ENCODE measurements at places on chromosomes 5 and 9.

- no peak for DNase-seq
These were observed 363.8 kb downstream of the LRRC70 start for GRCh38 chr5:62942384-62942783.

DNA sequence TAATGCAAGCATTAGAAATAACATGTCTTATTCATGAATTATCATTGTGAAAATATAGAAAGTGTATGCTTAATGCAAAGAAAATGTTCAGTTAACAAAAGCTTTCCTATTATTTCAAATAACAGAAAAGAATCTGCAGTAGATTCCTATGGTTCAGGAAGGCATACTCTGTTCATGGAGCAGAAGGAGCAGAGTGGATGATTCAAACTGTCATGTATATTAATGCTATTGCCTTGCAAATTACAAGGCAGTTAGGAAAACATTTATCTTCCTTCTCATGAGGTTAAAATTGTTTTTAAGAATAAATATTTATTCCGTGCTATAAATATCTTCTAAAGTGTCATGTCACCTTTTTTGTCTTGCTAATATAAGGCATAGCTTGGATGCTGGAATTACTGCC lies 47.5 kb downstream of the PCSK1 start:
- no peak for DNase-seq

GRCh38 chr9:11269036-11269435 lies 656.2 kb upstream of the PTPRD start:
- no peak for DNase-seq

DNA sequence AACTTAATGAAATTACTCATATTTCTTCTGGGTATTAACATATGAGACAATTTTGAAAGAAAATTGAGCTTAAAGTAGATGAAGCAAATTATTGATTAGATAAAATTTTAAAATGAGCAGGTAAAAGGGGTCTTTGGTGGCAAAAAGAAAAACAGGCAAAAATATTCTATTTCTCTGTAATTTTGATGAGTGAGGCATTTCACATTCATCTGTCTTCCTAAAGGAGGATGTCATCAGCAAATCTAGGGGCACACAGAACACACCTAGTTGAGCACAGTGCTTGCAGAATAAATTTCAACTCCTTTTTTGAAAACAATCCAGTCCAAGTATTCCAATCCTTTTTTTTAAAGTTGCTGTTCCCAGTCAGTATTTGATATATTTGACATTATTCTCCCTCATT lies 16.2 kb downstream of the ZNF189 start:
- DNase-seq: no peak

DNA sequence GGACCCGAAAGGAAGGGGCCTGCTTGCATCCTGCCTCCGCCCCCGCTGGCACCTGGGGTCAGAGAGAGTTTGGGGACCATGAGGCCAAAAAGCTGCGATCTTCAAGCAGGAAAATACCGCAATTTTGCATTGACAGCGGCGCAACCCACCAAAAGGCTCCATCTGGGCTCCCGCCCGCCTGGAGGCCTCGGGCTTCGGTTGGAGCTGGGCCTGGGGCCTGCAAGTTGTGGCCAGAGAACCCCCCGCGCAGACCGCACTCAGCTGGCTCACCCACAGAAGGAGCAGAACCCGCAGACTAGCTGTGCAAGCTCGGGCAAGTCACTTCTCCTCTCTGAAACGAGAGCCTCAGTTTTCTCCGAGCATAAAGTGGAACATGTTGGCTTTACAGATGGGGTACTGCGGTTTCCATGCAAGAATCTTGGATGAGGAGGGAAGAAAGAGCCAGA lies 1.3 kb downstream of the NR5A1 start:
- DNase-seq: no peak

- DNase-seq: no peak
These were observed 73.2 kb upstream of the STXBP1 start for GRCh38 chr9:127538849-127539258.

DNA sequence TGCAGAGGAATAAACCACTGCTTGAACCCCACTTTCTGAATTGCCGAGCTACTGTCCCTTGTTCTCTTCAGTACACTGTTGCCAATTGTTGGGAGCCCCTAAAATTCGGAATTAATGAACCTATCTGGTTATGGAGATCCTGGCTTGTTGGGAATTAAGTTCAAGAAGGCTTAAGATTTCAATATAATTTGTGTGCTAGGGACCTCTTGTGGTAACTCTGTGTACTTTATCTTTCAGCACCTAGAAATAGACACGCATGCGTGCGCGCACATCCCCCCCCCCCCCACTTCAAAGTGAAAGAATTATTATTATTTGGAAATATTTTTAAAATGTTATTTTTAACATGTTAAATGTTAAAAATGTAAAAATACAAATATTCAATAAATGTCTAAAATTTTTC lies 53.3 kb upstream of the FAM169A start:
- peak; percentile 65 for DNase-seq

- no peak for DNase-seq
These were observed 126.3 kb downstream of the KDM4C start for GRCh38 chr9:6884101-6884500.

DNA sequence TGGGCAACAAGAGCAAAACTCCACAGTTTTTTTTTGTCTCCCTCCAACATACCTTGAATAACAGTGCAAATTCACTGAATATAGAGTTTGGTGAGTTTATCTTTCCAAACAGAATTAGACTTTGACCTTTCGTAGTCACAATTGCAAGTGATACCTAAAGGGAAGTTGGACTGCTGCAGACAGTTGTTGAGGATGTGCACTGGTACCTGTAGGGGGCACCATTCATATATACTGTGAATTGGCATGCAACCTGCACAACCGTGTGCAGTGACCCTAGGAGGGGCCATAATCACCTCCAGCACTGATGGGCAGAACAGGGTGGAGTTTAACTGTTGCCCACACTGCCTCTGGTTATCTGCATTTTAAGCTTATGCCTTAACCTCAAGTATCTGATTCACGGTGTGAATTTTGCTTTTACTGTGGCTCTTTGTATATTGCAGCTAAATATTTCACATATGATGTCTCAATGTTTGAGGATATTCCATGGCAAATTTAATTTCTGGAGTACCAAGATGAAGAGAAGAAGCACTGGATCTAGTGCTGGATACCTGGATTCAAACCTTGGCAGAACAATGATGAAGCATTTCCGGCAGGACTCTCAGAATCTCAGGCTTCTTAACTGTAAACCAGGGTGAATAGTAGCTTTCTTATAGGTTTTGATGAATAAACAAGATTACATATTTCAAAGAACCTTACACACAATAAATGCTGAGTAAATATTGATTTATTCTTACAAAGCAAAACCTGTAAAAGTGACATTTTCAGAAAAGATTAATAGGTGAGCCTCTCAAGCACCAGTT lies 144.3 kb downstream of the ACTBL2 start:
- peak; percentile 53 for DNase-seq

DNA sequence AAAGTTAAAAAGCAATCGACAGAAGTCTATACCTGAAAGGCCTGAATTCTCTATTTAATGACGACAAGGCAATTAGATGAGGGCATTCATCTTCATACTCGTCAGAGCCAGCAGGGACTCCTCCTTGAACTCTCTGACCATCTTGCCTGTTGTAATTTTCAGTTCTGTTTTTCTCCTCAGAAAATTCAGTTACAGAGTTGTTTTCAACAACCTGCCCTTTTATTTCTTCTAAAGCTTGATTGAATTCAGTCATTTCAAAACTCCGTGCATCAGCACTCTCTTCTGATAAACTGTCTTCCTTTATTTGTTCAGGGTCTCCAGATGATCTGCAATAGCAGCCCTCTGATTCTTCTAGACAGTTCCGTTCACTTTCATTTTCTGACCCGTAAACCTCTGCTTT lies 15.6 kb downstream of the RIOK2 start:
- DNase-seq: no peak

DNA sequence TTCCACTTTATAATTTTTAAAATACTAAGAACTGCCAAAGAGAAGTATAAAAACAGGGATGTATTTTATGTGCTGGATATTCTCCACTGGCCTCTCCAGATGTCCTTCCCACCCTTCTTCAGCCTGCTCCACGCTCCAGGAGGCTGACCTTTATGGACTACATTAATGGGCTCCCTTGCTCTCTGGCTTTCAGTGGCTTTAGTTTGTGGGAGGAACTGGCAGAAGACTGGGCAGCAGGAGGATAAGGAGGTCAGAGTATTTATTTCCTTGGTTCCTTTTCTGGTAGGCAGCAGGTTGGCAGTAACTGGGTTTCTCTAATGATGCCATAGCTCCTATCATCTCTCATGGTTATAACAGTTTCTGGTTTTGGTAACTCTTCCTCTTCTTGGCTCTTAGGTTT lies 133.9 kb downstream of the PAM start:
- no peak for DNase-seq

DNA sequence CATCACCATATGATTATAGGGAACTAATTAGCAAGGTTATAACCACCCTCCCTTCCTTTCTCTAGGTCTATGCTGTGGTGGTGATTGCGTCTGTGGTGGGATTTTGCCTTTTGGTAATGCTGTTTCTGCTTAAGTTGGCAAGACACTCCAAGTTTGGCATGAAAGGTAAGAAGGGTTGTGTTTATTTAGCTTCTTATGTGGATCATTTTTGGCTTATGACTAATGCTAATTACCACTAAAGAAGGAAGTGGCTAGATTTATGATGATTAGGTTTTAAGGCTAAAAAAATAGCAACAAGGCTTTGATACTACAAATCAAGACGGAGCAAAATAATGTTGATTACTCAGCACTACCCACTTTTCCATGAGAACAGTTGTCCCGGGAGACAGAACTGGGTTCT lies 82.4 kb downstream of the NTRK2 start:
- no peak for DNase-seq

DNA sequence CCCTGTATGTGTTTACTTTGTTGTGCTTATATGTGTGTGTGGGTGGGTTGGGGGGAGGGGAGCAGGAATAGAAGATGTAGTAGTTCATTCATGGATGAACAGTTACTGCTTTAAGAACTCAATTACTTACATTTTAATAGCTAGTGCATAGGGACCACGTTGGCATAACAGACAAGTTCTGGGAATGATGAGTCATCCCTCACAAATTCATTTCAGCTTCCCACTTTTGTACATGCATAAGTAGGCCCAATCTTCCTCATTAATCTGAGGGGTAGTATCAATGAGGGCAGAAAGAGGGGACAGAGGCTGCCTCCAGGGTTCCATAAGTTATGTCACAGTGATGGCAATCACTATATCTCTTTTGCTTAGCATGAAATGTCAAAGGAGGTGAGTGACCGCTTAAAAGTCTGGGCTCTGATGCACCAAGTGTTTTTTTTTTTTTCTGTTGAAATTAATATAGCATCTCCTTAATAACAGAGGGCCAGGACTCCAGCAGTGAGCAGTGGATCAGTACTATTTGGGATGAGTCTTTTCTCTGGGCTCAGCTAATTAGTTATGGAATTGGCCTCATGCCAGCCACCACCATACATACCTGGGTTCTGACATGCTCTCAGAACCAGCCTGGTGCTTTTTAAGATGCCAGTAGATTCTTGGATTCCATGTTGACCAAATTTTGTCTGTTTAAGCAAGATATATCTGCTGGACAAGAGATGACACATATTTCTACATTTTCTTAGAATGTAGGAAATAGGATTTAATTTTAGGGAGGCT lies 37.1 kb downstream of the PRDM6 start:
- DNase-seq: no peak

DNA sequence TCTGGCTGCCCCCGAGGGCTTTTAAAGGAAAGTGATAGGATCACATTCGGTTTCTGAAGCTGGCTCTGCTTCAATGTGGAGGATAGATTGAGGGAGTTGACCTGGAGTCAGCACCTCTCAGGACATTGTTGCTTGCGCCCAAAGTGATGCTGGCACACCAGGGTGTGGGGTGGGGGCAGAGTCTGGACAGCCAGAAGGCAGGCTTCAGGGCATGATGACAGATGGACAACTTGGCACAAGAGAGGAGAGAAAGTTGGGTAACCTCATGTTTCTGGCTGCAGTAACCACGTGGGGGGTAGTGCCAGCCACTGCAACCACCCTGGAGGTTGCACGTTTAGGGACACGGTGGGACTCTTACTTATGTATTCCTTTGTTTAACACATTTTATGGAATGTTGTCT lies 9.5 kb downstream of the ALDH1B1 start:
- DNase-seq: no peak

- DNase-seq: peak; percentile 56
These were observed 43.0 kb downstream of the STRBP start for GRCh38 chr9:123225374-123225813.

GRCh38 chr5:76504901-76505564 lies 101.9 kb downstream of the IQGAP2 start:
- DNase-seq: no peak

GRCh38 chr5:78364005-78364404 lies 3.6 kb downstream of the SCAMP1 start:
- DNase-seq: peak; percentile 21

GRCh38 chr5:119578937-119579336 lies 50.4 kb upstream of the FAM170A start:
- DNase-seq: peak; percentile 80

DNA sequence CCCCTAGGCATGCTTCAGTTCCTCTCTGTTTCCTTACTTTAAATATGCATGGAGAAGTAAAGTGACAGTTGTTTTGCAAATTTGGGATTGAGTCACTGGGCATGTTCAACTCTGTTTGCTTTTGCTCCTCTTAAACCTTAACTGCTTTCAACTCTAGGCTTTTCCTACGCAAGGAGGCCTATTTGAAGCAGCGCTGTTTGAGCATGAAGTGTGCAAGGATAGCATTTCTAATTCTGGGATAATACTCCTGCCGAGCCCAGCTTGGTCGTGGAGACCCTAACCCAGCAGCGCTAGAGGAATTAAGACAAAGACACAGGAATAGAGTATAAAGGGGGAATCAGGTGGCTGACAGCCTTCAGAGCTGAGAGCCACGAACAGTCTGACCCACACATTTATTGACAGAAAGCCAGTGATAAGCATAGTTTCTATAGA lies 803.4 kb upstream of the CDH10 start:
- DNase-seq: no peak

DNA sequence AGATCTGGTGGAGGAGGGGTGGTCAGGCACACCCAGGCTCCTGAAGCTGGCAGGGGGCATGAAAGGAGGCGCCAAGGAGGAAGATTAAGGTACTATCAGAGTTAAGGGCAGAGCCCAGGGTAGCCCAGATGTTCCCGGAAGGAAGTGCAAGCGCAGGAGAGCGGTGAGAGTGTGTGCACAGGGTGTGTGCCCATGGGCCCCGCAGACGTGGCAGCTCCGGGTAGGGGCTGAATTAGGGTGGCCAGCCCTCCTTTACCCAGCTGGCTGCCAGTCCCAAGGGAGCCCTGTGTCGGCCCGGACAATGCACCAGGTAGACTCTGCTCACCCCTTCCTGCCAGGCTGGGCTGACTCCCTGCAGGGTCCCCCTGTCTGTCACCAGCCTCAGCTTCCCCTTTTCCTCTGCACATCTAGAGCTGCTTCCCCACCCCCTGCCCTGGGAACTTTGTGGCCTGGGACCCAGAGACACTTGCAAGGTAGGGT lies at the start of gene SMIM33:
TSS of gene SMIM33 (plus strand) at position 184 of the 480 bp plus-strand sequence. CDS start at position 302, 118 bp downstream.
- peak; percentile 70 for DNase-seq

- DNase-seq: no peak
These were observed 69.8 kb upstream of the BASP1 start for GRCh38 chr5:17147617-17148016.

GRCh38 chr5:56382896-56383295 lies 149.8 kb upstream of the ANKRD55 start:
- no peak for DNase-seq
